ENCODE measurements at places on chromosomes 5 and 9.
A peak's percentile ranks its signal among the peaks of the same experiment; 100 is the strongest.

DNA sequence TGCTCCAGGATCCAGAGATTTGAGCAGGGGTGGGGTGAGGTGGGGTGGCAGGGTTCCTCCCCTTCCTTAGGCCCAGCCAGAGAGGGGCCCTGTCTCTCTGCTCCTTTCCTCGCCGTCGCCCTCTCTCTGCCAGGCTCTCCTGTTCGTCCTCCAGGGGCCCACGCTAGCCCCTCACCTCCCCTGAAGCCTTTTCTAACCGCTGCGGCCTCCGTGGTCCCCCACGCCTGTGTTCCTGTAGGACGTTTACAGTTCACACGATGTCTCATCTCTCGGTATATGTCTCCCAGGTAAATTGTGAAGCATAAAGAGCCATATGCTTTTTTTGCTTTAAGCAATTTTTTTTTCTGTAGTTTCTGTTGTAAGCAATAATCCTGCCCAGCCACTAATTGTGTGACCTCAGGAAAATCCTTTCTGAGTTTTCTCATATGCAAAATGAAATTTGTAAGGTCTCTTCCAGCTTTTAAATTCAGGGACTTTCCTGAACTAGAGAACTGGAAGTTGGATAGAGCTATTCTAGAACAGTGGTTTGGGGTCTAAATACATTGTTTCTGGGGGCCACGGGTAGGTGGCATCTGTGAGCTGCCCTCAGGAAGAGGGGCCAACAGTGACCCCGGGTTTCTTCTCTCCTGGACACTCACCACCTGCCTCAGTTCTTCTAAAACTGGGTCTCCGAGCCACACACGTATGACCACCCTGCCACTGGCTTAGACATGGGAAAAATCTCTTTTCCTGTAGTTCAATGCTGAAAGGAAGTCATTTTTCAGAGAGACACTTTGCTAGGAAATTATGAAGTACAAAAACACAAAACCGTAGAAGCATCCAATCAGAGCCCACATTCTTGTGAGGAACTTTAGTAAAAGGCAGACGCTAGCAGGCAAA lies 50.2 kb upstream of the ZNF366 start:
- peak; percentile 56 for DNase-seq

DNA sequence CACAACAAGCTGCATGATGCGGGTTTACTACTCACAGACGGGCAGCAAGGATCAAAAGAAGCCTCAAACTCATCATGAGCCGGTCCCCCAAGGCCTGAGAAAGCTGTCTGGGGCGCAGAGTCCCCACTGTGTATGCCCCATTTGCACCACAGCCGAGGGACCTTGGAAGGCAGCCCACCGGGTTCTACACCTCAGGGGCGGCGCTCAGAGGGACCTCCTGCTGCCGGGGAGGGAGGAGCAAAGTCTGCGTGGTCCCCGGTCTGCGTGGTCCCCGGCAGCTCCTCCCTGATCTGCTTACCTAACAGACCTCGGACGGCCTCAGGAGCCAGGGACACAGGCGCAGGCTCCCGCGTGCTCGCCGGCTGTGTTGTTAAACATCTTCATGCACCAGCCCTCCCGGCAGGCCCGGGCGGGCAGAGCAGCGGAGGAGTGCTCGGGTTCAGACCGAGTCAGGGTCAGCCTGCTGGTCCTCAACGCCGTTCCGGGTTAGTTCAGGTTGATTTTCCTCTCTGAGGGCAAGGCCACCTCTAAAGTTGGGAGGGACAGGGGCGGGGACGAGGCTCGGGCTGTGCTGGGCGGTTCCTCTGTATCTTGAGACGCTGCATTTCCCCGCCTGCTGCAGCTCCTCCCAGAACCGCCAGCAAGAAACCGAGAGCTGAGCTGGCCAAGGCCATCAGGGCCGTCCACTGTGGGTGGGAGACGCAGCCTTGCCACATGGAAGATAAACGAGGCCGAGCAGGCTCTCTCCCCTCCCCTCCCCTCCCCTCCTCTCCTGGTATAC lies 74.6 kb downstream of the MRPL36 start:
- DNase-seq = no peak

DNA sequence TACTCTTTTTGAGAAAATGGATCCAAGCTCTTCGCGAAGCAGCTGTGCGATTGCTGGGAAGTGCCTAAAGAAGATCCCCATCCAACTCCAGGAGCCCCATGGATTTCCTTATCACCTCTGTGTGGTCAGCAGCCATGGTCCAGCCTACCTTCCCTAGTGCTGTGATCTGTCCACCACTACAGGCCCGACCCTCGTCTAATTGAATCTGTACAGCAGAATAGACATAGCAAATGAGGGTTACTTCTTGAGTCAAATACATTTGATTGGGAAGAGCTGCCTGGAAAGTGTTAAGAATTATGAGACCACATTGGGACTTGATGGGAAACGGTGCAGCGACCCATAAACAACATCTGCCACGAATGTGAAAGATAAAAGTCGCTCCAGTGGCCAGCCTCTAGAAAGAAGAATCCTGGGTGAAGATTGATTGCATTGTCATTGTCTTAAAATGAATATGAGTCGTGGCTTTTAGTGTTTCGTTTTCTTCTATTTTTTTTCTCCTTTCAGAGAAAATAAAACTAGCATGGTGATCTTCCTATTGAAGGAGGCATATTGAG lies 118.4 kb downstream of the PAM start:
- DNase-seq = peak; percentile 3

DNA sequence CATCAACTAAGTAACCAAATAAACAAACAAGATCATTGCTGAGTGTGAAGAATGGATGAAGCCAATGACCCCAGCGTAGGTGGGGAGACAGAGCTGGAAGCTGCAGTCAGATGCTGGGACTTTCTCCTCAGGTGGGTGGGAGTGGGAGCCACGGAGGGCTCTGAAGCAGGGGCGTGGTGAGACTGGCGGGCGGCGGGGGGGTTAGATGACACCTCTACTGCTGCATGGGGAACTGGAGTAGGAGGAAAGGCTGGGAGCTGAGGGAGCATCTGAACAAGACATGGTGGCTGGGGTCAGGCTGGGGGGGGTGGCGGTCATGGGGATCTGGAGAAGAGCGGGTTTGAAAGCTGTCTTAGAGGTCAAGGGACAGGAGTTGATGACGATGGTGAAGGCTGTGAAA lies 193.8 kb downstream of the C9orf50 start:
- DNase-seq = no peak

DNA sequence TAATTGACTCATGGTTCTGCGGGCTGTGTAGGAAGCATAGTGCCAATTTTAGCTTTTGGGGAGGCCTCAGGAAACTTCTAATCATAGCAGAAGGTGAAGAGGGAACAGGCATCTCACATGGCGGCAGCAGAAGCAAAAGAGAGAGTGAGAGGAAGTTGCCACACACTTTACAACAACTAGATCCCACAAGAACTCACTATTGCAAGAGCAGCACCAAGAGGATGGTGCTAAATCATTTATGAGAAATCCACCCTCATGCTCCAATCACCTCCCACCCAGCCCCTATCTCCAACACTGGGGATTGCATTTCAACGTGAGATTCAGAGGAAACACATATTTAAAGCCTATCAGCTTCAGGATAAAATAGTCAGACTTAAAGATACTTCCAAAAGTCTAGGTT lies 36.1 kb upstream of the LPAR1 start:
- DNase-seq = no peak

DNA sequence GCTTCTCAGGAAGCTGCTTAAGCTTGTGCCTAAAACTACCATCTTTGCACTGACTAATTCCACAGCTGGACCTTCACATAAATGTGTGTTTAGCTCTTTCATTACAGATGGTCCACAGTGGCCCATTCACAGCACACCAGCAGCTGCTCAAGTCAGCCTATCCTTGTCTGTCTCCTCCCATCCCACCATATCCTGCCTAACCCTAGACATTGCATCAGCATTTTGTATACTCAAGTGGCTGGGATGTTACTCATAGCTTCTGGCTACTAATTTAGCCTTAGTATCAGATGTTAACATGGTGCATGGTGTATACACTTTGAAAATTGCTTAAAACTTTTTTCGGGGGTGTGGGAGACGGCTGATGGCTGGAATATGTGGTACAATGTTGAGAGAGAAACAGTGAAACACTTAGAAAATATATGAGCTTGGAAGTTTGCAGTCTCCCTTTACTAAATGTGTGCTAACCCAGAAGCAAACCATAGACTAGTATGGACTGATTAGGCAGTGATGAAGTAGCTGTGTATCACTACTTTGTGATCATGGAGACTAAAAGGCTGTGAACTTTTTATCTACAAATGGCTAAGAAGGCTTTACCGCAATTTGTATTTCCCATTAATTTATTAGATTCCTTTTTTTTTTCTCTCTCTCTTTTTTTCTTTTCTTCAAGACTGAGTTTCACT lies 83.1 kb downstream of the JMY start:
- no peak for DNase-seq

GRCh38 chr9:129322641-129323375 lies 144.7 kb upstream of the IER5L start:
- DNase-seq = no peak

DNA sequence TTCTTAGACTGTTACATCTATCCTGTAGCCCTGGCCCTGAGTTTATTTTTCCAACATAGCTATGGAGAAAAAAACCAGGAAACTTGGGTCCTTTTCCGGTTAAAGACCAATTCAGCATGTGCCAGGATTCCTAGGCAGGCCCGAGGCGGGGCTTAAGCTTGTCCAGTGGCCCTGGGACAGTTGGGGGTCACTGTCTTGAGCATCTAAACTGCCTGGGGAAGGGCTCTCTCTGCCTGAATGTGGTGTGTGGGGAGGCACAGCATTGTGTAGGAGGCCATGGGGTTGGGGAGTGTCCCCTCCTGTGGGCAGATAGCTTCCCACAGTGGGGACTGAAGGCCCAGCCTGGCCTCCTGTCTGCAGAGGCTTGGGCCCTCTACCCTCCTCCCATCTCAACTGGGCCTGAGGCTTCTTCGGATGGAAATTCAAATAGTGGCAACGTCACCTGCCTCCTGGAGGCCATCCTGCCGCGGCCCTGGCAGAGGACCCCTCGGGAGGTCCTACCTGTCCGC lies 88.8 kb downstream of the PHF2 start:
- no peak for DNase-seq

- DNase-seq = no peak
Measured at GRCh38 chr5:135032695-135032998, 1.4 kb downstream of the PITX1 start.

DNA sequence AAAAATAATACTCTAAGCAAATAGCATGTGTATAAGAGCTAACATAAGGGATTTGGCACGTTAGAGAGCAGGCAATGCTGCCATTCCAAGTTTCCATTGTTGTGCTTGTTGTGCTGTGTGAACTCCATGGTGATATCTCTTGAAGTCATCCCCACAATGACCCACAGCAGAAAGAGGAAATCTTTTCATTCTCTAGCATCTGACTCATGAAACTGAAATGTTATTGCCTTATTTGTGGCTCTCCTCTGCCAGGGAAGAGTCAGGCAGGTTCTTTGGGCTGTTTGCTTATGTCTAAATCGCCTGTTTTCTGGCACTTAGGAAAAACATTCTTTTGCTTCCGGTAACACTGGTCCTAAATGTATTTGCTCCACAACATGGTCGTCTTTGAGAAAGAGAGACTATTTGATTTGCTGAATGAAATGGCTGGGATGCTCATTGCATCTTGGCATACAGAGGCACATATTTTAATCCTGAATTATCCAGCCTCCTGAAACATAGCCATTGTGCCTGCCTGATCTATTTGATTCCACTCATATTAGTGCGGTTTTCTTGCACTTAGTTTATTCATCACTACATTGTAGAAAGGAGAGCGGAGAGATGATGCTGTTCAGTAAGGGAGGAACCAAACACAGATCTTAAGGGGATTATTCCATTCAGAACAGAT lies 188.8 kb downstream of the CSNK1G3 start:
- no peak for DNase-seq

GRCh38 chr5:107821288-107821687 lies 150.6 kb upstream of the EFNA5 start:
- DNase-seq = no peak

GRCh38 chr9:116230051-116230632 lies 76.6 kb downstream of the PAPPA start:
- no peak for DNase-seq

GRCh38 chr5:137867664-137868063 lies at the start of gene MYOT:
Gene MYOT (plus strand): TSS chr5:137867860. CDS start chr5:137870652, 2,792 bp downstream.
- DNase-seq = no peak

DNA sequence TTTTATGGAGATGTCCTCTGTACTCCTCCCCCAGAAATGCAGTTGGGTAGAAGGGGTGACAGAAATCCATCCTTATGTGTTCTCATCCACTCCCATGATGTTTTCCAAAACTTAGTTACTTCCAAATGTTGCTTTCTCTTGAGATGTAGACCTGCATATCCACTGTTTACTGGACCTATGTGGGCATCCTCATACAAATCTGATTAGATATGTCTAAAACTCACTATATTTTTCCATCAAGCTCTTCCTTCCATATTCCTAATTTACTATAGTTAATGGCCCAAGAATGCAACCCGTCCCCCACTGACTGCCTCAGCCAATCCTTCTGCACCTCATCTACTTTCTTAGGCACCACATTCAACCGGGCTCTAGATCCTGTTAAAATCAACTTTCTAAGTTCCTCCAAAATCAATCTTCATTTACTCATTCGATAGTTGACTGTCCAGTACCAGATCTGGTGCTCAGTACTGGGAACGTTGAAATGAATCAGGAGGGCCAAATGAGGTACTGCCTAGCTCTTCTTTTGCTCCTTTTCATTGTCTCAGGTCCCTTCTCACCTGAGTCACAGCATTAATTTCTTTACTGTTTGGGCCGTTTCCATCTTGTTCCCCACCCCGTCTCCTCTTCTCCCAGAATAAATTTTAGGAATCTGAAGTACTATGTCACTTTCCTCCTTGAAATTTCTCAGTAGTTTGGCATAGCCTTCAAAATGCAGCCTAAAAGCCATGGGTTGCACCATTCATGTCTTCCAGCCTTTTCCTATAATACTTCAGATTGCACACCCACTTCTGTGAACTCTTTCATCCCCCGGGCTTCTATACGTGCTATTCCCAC lies 7.9 kb downstream of the PLK2 start:
- no peak for DNase-seq

DNA sequence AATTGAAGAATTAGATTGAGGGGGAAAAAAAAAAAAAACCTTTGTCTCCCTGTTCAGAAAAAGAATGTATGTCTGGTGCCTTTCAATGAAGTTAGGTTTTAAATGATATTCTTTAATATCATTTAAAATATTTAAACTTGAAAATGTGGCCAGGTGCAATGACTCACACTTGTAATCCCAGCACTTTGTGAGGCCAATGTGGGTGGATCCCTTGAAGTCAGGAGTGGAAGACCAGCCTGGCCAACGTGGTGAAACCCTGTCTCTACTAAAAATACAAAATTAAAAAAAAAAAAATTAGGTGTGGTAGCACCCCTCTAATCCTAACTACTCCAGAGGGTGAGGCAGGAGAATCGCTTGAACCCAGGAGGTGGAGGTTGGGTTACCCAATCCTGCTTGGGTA lies 111.1 kb upstream of the RASA1 start:
- DNase-seq = no peak

GRCh38 chr9:81565144-81565543 lies 124.2 kb downstream of the TLE1 start:
- no peak for DNase-seq
